PC-3 (cell line): ENCODE measurements at places on chromosomes 3 and 15. TPM values are rescaled to one million over a fixed set of nuclear protein-coding genes. Genes with fewer than 3 reads are reported as not detected.

GRCh38 chr3:36456784-36457183, 76.5 kb downstream of the STAC start:
- H3K4me1 ChIP-seq = no peaks in the 10 kb centered on the region
- DNase-seq = no peak
- no peak overlapping the region for H3K27ac ChIP-seq
- H3K4me3 ChIP-seq = no peak overlapping the region
- no peaks in the 10 kb centered on the region for H3K27me3 ChIP-seq
- H3K36me3 ChIP-seq = no peaks in the 10 kb centered on the region

- H3K36me3 ChIP-seq = no peaks in the 10 kb centered on the region; the same call in 1 of the 2 replicates
- H3K27me3 ChIP-seq = no peaks in the 10 kb centered on the region
- peaks cover 24% of the 10 kb centered on the region for H3K4me1 ChIP-seq
- H3K4me3 ChIP-seq = peak overlapping the region; percentile 92; the same call in 1 of the 2 replicates
Observed at GRCh38 chr15:43184407-43185124, 637 bp upstream of the CCNDBP1 start.

DNA sequence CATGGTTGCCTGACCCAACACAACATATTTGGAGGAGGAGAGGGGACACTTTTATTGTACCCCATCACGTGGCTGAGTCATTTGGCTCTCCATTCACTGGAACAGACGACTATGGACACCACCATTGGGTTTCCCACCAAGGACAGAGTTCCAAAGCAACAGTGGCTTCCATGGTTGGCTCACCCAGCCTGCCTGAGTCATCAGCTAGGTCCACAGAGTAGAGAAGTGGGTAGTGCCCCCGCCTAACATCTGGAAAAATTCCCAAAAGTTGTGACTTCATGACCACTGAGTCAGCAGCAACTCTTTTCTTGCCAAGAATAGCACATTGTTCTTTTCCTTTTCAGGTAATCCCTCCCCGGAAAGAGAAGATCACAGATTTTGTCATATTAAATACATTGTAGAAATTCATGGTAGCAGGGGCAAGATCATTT, 3.0 kb upstream of the PPP1R2 start:
- H3K27ac ChIP-seq = peak overlapping the region; percentile 58
- no peaks in the 10 kb centered on the region for H3K36me3 ChIP-seq
- peak; percentile 98 for DNase-seq
- peak overlapping the region; percentile 54 for H3K4me3 ChIP-seq
- H3K4me1 ChIP-seq = peaks cover 22% of the 10 kb centered on the region

DNA sequence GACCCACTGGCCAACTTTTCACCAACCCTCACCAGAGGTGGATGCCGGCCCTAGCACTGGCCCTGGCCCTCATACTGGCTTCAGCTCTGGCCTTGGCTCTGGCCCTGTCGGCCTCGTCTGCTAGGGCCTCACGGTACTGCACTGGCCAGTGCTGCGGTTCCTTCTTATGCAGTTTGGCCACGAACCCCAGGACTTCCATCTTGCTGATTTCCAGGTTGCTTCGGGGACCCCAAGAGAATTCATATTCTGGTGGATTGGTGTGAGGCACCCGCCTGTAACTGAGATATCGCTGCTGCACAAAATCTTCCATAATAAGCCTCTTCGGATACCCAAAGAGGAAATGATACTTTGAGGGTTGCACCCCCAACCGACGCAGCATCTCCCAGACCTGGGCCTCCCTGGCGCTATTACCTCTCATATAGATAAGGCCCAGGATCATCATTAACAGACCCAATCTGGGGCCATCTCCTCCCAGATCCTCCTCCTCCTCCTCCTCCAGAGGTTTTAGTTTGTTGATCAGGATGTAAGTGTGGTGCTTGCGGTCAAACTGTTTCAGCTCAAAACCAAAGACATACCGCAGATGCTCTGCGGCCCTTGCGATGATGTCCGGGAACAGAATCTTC, 883 bp downstream of the MAGEF1 start:
- no peak for DNase-seq
- H3K4me1 ChIP-seq = peaks cover 21% of the 10 kb centered on the region
- no peaks in the 10 kb centered on the region for H3K36me3 ChIP-seq

GRCh38 chr3:128804017-128804810, 75.2 kb upstream of the ACAD9 start:
- H3K27me3 ChIP-seq = no peaks in the 10 kb centered on the region
- H3K4me1 ChIP-seq = peaks cover 14% of the 10 kb centered on the region
- H3K4me3 ChIP-seq = no peak overlapping the region
- H3K36me3 ChIP-seq = peaks cover 23% of the 10 kb centered on the region

DNA sequence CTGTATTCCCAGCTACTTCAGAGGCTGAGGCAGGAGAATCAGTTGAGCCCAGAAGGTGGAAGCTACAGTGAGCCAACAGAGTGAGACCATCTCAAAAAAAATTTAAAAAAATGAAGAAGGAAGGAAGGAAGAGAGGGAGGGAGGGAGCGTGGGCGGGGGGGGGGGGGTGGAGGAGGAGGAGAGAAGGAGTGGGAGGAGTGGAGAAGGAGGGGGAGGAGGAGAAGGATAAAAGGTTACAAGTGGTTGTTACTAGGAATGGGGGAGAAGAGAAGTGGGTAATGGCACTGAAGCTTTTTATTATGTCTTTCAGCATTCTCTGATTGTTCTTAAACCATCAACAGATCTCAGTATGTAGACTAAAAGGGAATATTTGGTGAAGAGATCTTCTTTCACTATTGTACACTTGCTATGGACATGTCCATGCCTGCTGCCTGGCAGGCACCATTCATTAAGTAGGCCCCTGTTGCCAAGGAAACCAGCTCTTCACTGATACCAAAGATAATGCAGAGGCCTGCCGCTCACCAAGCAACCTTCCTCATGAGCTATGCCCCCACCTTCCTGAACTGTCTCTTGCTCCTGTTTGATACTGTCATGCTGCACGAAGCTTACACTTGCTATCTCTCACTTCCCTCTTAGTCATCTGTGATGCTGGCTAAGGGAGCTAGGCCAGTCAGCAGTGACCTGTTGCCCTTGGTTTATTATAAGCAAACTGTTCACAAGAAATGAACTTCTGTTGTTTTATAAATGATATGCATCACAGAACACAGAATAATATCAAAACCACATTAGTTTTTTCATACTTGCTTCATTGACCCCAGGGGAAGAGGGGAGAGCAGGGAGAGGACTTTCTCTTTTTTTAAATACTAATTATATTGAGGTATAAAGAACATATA, 23.1 kb downstream of the EPM2AIP1 start:
- no peak overlapping the region for H3K4me3 ChIP-seq
- DNase-seq = peak; percentile 55
- no peak overlapping the region for H3K27ac ChIP-seq

DNA sequence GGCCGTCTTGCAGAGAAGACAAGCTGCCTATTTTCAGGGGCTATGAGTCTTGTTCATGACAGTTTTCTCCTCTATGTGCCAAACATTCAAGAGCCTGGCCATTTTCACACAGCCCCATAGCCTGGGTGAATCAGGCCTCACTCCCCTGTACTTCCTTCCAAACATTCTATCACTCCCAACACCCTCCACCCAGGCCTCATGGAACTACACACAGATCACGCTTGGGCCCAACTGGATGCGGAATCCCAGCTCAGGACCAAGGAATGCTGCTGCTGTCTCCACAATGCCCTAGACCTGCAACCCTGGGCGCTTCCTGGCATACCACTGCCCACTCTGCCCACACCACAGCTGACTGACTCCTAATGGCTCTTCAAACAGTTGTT, 39.4 kb upstream of the PCSK6 start:
- H3K27me3 ChIP-seq = peaks cover 25% of the 10 kb centered on the region; the same call in 1 of the 2 replicates
- H3K4me3 ChIP-seq = no peak overlapping the region
- peaks cover 4% of the 10 kb centered on the region; the same call in 1 of the 2 replicates for H3K4me1 ChIP-seq
- no peak for DNase-seq

GRCh38 chr15:47402829-47403228, 314.5 kb upstream of the SEMA6D start:
- H3K36me3 ChIP-seq = no peaks in the 10 kb centered on the region
- H3K27ac ChIP-seq = no peak overlapping the region
- no peaks in the 10 kb centered on the region for H3K27me3 ChIP-seq

DNA sequence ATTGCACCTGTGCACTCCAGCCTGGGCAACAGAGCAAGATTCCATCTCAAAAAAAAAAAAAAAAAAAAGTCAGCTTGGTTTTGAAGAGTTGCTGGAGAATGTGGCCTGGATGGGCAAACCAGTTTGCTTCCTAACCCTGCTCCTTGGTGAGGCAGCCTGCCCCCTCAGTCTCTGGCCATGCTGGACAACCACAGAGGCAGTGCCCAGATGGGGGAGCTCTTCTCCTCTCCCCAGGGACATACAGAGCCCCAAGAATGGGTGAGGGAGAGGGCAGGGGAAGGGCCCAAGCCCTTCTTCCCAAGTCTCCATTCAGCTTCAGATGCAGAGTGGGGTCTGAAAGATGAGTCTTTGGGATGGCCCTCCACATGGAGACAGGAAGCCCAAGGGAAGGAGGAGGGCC, 27.9 kb downstream of the CD276 start:
- H3K4me1 ChIP-seq = no peaks in the 10 kb centered on the region
- no peak for DNase-seq
- H3K36me3 ChIP-seq = peaks cover 9% of the 10 kb centered on the region
- H3K4me3 ChIP-seq = no peak overlapping the region

GRCh38 chr3:57234613-57235575, 7.4 kb downstream of the APPL1 start:
- H3K4me3 ChIP-seq = no peak overlapping the region
- H3K4me1 ChIP-seq = peaks cover 7% of the 10 kb centered on the region
- H3K27ac ChIP-seq = no peak overlapping the region
- H3K27me3 ChIP-seq = no peaks in the 10 kb centered on the region
- H3K36me3 ChIP-seq = peaks cover 23% of the 10 kb centered on the region

DNA sequence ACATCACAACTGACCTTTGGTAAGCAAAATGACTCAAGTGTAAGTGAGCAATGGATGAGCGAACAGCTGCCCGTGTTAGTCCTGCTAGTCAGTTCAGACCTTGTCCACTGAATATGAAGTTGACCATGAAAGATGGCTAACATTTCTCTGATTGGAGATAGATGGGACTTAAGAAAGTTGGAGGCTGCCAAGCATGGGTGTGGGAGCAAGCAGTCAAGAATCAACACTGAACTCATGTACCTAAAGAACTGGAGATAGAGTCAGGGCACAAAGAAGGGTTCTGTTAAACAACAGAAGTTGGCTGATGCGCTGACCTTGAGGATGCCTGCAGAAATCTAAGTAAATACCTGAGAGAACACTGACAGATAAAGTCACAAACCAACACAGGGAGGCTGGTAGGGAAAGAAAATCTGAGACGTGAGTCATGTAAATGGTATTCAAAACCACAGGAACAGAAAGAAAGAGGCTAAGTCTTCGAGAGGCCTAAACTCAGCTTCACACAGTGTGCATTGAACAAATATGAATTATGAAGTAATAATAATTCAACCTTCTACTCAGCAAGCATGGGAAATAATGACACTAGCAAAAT, 30.7 kb upstream of the ANPEP start:
- peak overlapping the region; percentile 100 for H3K27ac ChIP-seq
- DNase-seq = peak; percentile 96
- H3K4me3 ChIP-seq = peak overlapping the region; percentile 26; the same call in 1 of the 2 replicates
- peaks cover 10% of the 10 kb centered on the region for H3K36me3 ChIP-seq
- H3K27me3 ChIP-seq = no peaks in the 10 kb centered on the region

DNA sequence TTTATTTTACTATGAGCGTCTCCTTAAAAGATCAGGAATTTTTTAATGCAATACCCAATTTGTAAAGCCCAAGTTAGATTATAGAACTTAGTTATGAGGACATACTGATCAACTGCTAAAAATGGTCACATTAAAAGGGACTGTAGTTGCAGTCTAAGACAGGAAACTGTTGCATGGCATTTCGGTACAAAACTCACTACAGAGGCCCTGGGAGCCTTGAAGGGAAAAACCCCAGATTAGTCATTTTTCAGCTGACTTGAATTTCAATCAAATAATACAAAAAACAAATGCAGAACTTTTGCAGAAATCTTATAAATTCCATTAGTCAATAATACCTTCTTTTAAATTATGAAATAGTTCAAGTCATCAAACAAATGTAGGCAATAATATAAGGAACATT, 6.9 kb upstream of the PTX3 start:
- no peaks in the 10 kb centered on the region for H3K36me3 ChIP-seq
- no peaks in the 10 kb centered on the region for H3K27me3 ChIP-seq

- no peaks in the 10 kb centered on the region for H3K27me3 ChIP-seq
- H3K4me3 ChIP-seq = no peak overlapping the region
- peaks cover 13% of the 10 kb centered on the region for H3K4me1 ChIP-seq
- DNase-seq = peak; percentile 13
- no peak overlapping the region for H3K27ac ChIP-seq
- H3K36me3 ChIP-seq = peaks cover 40% of the 10 kb centered on the region
Observed at GRCh38 chr3:56593455-56594158, 36.6 kb downstream of the CCDC66 start.

GRCh38 chr3:190697901-190698300, 164.6 kb downstream of the GMNC start:
- DNase-seq = peak; percentile 47
- H3K36me3 ChIP-seq = no peaks in the 10 kb centered on the region

DNA sequence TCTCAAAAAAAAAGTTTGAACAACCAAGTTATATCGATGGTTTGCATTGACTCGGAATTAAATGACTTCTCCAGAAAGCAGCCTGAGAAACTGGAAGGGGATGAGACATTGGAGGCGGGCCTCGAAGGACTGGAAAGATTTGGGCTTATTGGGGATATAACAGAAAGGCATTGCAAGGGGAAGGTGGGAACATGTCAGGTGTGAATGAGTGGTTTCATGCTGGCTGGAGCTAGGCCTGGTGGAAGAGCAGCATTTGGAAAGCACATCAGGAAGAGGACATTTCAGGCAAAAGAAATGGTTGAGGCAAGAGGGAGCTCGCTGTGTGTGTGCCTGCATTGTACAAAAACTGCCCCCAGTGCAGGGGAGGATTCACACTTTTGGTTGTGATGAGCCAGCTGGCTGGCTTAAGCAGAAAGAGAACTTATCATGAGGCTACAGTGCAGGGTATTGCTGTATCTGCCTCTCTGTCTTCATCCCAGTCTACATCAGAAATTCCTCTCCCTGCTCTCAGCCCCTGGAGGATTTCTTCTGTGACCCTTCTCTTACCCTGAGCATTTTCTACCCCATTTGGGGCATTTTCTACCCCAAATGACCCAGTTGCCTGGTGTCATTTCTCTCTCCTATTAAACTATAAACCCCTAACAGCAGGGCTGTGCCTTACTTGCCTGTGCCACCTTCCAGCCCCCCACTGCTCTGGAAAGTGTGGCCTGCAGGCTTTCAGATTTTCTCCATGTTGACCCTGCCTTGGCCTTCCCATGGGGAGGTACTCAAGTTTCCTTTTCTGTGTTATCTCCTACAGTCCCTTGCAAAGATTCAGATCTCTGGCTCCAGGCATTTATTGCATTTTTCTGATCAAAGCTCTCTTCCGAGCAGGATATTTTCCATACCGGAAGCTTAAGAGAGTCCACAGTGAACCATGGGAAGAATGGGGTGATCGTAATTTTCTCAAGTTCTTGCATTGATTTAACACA, 64.4 kb upstream of the FLNB start:
- no peak overlapping the region for H3K27ac ChIP-seq
- no peak overlapping the region for H3K4me3 ChIP-seq
- no peaks in the 10 kb centered on the region for H3K4me1 ChIP-seq
- no peak for DNase-seq

SV2B gene
- total RNA-seq = not detected in 2 replicates

CEP19 gene
- 2.6 and 3.2 TPM in 2 replicates for total RNA-seq

FBLN2 gene
- total RNA-seq = 0.11 and 2.1 TPM in 2 replicates

PEX11A gene
- 7.8 and 9.7 TPM in 2 replicates for total RNA-seq

BCHE gene
- total RNA-seq = 0.18 TPM in 1 of 2 replicates, not detected in the other
